ENCODE measurements at places on chromosomes 16 and 17.
A peak's percentile ranks its signal among the peaks of the same experiment; 100 is the strongest.

- H3K27me3 ChIP-seq, result no peaks in the 10 kb centered on the region
- H3K27ac ChIP-seq, result no peak overlapping the region
- DNase-seq, result no peak
- H3K4me3 ChIP-seq, result no peak overlapping the region
- H3K4me1 ChIP-seq, result no peaks in the 10 kb centered on the region
- H3K36me3 ChIP-seq, result no peaks in the 10 kb centered on the region
Measured at GRCh38 chr17:63290784-63291183, 155.3 kb downstream of the CYB561 start.

GRCh38 chr17:75970011-75970523, 8.9 kb downstream of the ACOX1 start:
- DNase-seq, result no peak
- H3K27me3 ChIP-seq, result no peaks in the 10 kb centered on the region
- H3K27ac ChIP-seq, result peak overlapping the region; percentile 2
- no peak overlapping the region for H3K4me3 ChIP-seq
- peaks cover 16% of the 10 kb centered on the region for H3K36me3 ChIP-seq

DNA sequence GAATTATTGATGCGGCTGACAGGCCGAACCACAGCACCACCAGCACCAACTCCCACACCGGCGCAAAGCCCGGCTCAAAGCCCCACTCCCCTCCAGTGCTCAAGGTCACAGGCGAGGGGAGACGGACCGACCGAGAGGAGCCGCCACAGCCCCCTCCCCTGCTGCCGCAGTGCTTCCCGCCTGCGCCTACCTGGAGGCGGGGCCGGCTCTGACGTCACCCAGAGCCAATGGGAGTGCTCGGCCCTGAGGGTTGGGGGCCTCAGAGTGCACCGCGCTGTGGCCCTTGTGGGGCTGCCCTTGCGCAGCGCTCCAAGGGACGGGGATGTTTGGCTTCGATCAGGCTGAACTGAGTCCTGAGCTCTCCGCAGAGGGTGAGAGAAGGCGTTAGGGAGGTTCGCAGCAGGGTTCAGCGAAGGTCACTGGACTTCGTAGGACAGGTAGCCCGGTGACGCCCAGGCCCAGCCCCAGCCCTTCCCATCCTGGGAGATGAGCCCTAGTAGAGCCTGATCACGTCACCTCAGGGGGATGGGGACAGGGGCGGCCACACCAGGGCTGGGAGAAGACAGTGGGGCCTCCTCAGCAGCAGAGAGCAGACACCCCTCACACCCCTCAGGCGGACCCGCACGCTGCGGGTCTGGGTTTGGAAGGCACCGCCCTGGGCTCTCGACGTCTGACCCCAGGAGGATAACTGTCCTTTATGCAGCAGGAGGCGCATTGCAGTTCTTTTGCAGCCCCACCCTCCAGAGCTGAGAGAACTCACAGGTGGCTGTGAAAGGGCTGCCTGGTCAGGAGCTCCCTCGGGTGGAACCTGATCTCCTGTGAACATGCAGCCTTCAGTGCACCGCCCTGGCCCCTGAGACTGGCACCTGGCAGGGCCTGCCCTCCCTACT, 1.5 kb downstream of the NDRG4 start:
- peak; percentile 30 for DNase-seq
- H3K27ac ChIP-seq, result no peak overlapping the region
- H3K27me3 ChIP-seq, result no peaks in the 10 kb centered on the region

- H3K4me1 ChIP-seq, result peaks cover 6% of the 10 kb centered on the region
- H3K4me3 ChIP-seq, result no peak overlapping the region
- H3K27me3 ChIP-seq, result no peaks in the 10 kb centered on the region
- H3K36me3 ChIP-seq, result no peaks in the 10 kb centered on the region
- H3K27ac ChIP-seq, result no peak overlapping the region
- no peak for DNase-seq
Measured at GRCh38 chr17:55816532-55817396, 65.9 kb downstream of the PCTP start.

All from HepG2 (cell line).